ENCODE measurements at places on chromosomes 13 and 19.

DNA sequence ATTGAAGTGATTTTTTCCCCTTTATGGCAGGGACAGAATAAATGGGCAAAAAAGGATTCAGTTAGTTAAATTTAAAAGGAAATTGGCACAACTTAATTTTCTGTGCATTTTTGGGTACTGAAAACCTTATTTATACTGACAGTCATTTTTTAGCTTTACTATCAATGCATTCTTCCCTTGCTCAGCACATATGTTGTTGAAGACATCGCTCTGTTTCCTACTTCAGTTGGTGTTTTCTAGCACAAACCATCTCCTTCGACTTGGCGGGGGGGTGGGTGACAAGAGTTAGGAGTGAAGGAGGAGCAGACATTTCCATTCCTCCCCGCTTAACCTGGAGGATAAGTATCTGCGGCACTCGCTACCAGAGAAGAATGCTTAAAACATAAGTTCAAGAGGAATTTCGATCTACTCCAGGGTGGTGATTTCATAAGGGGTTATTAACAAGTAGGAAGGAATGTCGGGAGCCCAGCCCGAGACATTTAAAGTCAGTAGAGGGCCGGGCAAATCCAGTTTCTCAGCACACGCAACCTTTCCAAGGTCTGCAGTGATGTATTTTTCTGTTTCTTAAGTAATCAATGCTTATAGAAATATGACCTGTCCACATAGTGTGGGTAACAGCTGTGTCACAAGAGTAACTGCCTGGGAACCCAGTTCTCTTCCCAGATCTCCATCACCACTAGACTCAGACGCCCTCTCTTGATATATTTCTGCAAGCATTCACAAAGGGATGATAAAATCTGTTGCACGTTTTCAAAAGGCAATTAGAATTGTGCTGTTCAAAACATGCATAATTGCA is 525.8 kb downstream of the MYO16 start:
- DNase-seq = no peak

- DNase-seq = no peak
Measured at GRCh38 chr13:33208290-33209220, 77.0 kb downstream of the STARD13 start.

DNA sequence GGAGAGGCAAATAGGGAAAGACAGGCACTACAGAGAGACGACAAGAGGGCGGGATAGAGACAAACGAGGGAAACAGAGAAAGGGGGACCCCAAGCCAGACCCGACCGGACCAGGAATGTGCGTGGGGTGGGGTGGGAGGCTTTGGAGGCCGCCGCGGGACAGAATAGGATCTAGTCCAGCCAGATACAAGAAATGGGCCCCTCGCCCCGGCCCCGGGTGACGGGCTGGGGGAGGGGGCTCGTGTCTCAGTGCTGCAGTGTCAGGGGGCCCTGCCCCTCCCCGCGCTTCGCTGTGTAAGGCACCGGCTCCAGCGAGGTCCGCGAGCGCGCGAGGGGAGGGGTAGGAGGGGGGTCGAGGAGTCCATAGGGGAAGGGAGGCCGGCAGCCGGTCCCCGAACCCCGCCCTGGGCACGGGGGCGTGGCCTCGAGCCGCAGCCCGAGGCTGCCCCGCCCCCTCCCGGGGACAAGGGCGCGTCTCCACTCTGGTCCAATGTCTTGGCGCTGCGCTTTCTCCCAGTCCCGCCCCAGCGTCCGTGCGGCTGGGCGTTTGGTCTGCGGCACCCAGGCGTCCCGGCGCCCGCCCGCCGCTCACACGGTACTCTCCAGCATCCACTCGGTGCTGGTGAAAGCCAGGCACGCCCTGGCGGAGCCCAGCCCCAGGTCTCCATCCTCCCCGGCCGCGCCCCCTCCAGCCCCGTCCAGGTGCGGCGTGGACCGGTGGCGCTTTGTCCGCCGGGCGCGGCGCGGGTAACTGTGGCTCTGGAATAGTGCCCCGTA is 11.0 kb downstream of the IFNL1 start:
- no peak for DNase-seq

DNA sequence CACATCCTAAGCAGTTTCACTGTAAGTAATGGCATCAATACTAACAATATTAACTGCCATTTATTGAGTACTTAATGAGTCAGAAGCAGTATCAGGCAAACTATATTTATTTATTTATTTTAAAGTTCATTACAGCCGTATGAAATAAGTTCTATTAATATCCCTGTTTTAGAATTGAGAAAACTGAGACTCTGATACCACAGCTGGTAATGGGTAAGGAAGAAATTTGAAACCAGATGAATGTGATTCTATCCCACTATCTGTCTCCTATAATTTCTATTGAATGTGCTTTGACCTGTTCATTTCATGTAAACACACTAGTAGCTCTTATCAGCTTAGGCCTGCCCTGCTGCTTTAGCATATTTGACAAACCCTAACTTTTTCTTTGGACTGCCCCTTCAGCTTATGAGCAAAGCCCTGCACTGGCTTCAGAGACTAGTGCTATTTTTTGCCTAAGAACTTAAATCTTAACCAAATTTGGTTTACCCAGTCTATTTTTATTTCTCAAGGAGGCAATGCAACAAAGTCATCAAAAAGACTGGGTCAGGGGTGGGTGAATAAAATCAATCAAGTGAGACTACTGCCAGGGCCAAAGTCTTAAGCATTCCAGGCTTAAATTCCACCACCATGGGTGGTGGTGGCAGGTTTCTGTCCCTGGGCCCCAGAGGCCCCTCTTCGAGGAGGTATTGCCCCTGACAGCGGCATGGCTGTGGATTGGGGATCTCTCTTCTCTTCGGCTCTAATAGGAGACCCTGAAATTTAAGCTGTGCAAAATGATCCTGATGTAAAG is 143.4 kb downstream of the DLEU7 start:
- no peak for DNase-seq

GRCh38 chr19:6092329-6093286 is 17.7 kb downstream of the RFX2 start:
- DNase-seq = no peak

DNA sequence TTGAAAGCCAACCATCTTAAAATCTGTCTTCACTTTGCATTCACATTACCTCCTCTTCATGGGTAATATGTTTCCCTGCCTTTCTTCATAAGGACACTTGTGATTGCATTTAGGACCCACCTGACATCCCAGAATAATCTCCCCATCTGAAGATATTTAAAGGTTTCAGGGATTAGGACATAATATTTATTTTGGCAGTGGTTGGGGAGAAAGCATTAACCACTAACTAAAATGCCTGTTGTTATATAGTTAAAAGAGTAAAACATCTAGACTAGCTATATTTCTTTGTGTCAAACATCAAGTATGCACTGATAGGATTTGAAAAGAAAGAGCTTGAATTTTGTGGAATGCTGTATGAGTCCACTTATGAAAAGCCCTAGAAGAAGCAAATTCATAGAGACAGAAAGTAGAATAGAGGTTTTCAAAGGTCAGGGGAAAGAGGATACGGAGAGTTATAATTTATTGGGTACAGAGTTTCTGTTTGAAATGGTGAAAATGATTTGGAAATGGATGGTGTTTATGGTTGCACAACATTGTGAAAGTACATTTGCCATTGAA is 457.7 kb upstream of the SPRY2 start:
- no peak for DNase-seq

All from stimulated activated CD8-positive, alpha-beta memory T cell treated with anti-CD3 and anti-CD28 coated beads, Interleukin-4, amount 100 ng/mL, for 1 hour (primary cell).